ENCODE measurements at places on chromosomes 12 and 14.

DNA sequence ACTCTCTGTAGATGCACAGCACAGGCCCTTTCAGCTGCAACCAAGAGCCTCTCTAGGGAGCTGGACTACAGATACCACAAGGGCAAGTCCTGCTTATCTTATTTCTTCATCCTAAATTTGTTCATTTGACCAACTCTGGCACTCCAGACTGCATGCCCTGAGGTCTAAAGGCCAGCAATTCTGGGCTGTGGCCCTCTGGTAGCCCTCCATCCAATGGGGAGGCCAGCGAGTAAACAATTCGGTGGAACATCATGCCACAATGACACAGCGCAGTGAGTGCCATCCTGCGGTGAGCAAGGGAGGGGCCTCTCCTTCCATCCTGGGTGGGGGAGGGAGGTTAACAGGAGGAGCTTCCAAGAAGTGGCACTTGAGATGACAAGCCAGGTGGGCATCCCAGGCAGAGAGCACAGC is 652 bp upstream of the SELPLG start:
- DNase-seq, result peak; percentile 80

DNA sequence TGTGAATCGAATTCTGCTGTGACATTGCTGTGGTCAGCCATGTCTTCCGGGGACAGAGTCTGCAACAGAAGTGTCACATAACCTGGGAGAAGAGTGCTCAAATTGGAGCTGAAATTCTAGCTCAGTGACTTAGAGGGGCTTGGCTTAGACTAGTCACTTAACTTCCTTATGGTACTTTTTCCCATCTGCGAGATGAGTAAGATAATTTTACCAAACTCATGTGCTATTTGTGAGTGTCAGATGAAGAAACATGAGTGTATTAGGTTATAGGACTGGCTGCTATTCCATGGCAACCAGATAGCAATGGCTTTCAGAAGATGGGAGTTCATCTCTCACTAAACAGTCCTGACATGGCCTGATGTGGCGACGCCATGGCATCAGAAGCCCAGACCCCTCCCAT is 104.1 kb downstream of the CHST11 start:
- DNase-seq, result no peak

DNA sequence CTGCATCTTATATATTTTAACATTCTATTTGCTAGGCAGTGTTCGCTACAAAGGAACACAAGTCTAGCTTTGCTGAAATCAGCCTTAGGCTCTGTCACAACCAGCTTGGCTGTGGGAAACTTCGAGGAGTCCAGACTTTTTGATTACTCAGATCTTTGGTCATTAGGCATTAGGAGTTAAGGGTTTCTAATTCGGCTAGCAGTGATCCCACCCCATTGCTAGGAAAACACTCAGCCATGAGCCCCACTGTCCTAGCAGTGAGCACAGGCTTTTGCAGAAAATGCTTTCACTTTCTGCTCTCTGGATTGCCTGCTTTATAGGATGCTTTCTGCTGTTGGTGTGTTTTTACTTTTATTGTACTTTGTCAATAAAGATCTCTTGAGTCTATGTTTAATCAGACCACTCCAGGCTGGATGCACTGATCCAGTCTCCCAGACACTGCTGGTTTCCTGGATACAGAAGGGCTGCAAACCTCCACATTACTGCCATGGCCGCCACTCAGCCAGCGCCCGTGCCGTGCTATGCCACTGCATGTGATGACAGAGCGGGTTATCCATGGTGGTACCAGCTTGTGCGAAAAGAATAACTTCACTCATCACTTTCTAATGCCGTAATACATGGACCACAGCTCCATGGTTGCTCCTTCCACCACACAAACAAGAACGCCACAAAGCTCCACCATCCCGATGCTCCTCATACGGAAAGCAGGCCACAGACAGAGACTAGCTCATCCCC is 41.0 kb upstream of the PYGL start:
- DNase-seq, result no peak

GRCh38 chr12:106001837-106002218 is 136.9 kb downstream of the NUAK1 start:
- no peak for DNase-seq

DNA sequence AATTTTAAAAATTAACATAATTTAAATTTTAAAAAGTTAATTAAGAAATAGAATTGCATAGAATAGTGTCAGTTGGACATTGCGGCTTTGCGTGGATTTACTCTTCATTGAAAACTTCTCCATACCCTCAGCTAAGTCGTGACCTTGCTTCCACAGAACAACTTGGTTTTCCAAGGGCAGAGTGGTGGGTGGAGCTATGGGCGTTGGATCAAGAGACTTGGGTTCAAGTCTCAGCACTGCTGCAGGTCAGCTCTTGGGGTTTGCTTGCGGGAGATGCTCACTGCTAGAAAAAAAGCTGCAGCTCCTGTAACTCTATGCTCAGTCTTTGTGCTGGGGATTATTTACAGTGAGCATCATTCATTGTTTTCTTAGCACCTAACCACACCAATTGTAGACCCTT is 133.7 kb downstream of the PRIMA1 start:
- DNase-seq, result no peak

GRCh38 chr12:25501549-25501948 is 51.5 kb downstream of the LMNTD1 start:
- no peak for DNase-seq

- DNase-seq, result no peak
Measured at GRCh38 chr14:55370883-55371455, 40.7 kb downstream of the ATG14 start.

DNA sequence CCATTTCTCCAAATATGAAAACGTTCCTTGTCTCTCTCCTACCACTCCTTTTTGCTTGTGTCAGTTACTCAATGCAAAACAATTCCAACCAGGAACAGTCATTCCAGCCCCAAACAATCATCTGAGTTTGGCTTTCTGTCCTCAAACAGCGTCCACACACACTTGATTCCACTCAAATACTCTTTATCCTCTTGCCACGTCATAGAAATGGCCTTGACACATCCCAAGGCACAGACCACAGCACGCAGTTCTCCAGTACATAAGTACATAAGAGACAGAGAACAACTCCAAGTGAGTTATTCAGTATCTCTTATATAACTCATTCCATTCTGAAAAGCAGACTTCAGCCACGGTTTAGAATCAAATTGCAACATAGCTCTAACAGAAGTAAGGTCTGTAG is 299.2 kb downstream of the RPS29 start:
- DNase-seq, result no peak

GRCh38 chr12:124053851-124054250 is 80.8 kb downstream of the ZNF664 start:
- peak; percentile 56 for DNase-seq

GRCh38 chr12:43357141-43357540 is 194.9 kb downstream of the ADAMTS20 start:
- no peak for DNase-seq

DNA sequence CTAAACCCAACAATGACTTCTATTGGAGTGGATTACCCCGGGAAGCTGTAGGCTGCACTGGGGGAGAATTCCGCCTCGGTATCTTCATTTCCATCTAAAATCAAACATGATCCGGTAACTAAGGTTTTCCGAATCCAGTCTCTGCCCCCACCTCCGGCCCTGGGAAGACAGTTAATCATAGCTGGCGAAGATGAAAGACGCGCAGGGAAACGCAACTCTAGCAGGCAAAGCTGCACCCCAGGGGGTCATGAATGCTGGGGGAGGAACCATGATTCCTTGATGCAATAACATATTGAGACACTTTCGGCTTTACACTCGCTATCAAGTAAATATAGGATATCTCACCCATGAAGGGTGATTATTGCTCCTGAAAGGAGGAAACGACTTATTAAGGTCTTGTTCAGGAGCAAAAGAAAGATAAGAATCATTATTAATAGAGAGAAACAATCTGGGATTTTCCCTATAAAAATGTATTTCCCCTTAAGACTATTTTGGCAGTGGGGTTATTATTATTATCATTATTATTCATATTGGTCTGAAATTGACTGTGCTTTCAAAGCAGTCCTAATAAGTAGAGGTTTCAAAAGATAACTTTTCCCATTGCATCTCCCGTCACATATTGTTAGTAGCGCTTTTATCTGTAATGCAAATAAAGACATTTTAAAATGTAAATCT is 614.9 kb downstream of the VRK1 start:
- DNase-seq, result no peak

DNA sequence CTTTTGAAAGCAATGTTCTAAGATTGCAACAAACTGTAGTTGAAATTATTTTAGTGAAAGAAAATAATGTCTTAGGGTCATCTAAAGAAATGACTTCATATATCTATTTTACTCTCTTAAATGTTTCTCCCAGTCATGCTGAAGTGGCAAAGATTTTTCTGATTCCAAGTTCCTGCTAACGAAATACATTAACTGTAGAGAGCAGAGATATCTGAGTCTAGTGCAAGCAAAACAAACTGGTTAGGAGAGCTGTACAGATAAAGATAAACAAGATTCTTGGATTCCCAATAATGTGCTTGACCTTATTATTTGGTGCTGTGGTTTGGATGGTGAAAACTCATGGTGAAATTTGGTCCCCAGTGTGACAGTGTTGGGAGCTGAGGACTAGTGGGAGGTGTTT is 199.9 kb upstream of the PWP1 start:
- no peak for DNase-seq

DNA sequence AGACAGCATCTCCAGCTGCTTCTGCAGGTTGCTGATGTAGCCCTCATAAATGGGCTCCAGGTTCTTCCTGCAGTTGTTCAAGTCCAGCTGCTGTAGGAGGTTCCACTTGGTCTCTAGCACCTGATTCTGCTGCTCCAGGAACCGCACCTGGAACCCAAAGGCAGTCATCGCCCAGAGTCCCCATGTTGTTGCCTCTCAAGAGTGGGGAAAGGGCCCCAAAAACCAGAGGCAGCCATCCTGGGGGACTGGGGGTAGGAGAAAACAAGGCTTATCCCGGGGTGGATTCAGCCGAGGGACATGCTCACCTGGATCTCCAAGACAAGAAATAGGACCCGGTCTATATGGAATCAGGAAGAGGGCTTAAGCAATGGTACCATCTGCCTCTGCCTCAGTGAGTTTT is 2.3 kb downstream of the KRT72 start:
- DNase-seq, result no peak

DNA sequence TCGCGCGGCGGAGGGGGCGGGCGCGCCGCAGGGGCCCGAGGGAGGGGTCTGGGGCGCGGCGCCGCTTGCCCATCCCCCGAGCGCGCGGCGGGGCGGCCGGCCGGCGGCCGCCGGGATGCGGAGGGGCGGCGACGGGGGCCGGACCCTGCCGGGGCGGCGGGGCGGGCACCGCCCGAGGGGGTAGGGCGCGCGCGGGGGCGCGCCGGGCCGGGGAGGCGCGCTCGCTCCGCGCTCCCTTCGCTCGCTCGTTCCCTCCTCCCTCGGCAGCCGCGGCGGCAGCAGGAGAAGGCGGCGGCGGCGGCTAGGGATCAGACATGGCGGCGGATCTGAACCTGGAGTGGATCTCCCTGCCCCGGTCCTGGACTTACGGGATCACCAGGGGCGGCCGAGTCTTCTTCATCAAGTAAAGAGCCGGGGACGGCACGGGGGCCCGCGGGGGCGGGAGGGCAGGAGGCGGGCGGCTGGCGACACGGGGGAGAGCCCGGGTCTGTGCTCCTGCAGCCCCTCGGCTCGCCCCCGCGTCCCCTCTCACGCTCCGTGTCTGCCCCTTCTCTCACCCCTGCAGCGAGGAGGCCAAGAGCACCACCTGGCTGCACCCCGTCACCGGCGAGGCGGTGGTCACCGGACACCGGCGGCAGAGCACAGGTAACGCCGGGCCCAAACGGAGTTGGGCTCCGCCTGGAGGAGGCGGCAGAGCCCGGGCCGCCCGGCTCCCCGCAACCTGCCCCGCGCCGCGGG is at the start of gene PLEKHA5:
PLEKHA5 (plus strand) TSS at position 248 of the 738 bp plus-strand sequence; CDS start at position 315, 67 bp downstream.
- peak; percentile 18 for DNase-seq

DNA sequence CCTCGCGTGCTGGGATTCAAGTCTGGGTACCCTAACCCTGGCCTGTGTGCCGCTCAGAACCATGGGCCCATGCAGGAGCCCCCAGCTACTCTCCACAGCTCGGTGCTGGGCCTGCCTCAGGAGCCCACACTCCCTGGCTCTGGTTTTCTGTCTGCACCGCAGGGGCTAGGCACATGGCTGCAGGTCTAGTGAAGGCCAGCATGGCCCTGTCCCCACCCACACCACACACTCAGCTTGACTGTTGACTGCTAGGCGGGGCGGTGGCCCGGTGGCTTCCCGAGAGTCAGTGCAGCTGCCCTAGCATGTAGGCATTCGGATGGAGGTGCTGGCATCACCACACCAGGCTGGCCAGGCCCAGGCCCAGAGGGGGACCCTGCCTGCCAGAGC is 7.9 kb downstream of the INF2 start:
- DNase-seq, result no peak

GRCh38 chr12:52692254-52692653 is 11.1 kb downstream of the KRT77 start:
- DNase-seq, result no peak

DNA sequence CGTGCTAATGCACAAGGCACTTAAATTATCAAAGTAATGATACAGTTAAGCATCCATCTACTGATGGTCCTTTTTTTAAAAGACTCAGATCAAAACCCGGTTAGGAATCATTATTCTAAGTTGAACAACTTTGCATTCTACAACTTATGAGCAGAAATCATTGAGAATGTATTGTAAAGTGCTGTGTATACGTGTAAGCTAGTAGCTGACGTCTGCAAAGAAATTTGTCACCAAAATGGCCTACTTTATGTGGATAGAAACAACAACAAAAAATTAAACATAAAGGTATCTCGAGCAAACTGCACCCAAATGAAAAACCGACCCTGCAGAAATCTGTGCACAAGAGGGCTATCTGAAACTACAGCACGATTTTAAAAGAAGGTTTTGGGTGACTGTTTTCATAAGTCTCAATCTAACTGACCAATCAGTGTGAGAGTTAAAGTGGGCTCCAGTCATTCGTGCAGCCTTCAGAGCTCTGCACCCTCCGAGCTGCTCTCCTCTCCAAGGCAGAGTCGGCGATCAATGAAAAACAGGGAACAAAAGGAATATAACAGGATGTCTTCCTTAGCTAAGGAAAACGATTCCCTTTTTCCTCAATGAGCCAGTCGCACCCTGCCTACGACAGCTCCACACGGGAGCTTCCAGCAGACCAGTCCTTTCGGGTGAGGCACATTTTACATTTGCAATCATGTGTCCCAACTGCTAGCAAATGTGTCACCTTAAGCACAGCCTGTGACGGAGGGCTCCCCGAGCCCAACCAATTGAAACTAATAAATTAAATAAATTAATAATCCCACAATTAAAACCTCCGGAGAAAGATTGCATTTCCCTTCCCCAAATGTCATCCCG is 200.7 kb upstream of the FOXN3 start:
- DNase-seq, result peak; percentile 49

DNA sequence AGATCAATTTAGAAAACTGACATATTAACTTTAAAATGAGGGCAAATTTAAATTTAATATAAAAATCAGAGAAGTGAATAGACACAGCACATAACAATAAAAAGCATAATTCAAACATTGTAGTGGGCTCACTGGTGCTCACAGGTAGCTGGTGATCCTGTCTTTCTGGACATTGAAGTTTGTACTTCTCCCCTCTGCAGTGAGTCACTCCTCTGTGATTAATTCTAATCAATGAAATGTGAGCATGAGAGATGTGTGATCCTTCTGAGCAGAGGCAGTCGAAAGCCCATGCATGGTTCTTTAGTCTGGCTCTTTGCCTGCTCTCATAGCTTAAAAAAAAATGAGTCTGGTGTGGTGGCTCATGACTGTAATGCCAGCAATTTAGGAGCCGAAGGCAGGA is 59.0 kb upstream of the RERGL start:
- no peak for DNase-seq
